ENCODE measurements at places on chromosomes 3 and 15.
A peak's percentile ranks its signal among the peaks of the same experiment; 100 is the strongest.

- DNase-seq = no peak
These were observed 207.0 kb downstream of the SUCLG2 start for GRCh38 chr3:67447393-67447792.

GRCh38 chr3:25870452-25870851 lies 80.6 kb downstream of the OXSM start:
- no peak for DNase-seq

GRCh38 chr15:32899126-32899596 lies 181.4 kb downstream of the GREM1 start:
- no peak for DNase-seq

GRCh38 chr15:58839485-58839884 lies 68.4 kb downstream of the MINDY2 start:
- no peak for DNase-seq

DNA sequence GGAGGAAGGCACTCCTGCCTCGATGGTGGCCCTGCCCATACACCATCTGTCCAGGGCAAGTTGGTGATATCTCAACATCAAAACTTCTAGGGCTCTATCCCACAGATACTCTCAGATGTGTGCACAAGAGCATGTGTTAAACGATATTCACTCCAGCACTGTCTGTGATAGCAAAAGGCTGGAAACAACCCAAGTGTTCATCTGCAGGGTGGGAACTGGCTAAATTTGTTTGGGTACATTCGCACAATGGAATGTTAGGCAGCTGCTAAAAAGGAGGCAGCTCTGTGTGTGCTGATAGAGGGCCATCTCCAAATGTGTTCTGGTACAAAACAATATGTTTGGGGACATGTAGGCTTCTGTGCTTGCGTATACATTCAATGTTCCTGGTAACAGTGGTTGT lies 19.8 kb downstream of the IGDCC4 start:
- no peak for DNase-seq

DNA sequence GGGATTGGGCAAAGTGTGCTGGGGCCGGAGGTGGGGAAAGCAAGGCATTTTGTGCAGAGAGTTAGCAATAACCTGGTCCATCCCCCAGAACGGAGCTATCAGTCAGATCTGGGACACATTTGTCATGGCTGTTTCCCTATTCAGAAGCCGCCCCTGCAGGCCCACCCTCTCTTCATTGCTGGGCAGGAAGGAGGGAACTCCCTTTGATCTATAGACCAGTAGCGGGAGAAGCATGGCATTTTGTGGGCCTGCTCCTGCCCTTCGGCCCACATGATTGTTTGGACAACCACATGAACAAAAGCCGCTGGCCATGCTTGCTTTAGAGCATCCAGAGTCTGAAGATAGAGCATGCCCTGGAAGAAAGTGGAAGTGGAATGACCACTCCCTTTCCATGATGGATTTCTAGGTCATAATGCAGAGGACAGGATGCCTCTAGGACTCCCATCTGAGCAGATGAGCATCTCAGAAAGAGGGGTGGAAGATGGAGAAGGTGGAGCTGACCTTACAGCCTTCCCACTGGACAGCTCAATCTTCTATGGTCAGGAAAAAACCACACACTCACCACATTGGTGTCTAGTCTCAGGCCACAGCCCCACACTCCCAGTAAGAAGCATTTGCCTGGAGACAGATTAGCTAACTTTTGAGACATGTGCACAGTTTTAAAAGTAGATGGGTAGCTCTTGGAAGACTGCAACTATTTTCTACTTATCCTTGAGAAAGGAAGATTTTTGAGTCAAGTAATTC lies 11.9 kb upstream of the LRTM1 start:
- DNase-seq = no peak

GRCh38 chr15:72859017-72859756 lies 75.6 kb upstream of the ADPGK start:
- no peak for DNase-seq

GRCh38 chr3:154040283-154040682 lies 80.9 kb upstream of the ARHGEF26 start:
- no peak for DNase-seq

- no peak for DNase-seq
These were observed 23.0 kb downstream of the CPN2 start for GRCh38 chr3:194328053-194328657.

DNA sequence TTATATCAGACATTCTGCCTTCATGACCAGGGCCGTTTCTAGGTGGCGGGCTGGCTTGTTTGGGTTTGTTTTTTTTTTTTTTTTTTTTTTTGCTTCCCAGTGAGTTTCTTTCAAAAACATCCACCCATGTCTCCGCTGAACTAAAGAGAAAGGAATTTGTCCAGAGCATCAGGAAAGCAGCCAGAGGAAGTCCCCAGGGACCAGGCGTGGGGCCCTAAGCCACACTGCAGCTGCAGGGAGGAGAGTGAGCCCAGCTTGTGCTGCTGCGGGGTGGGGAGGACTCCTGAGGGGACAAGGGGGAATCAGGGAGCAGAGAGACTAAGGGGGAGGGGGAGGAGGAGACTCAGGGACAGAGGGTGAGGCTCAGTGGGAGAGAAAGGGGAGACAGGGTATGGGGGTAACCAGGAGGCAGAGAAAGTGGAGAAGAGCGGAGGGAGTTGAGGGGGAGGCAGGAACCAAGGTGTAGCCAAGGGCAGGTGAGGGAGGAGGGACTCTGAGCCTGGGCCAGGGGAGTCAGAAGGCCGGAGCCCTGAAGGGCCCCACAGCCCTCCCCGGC lies 49.5 kb downstream of the CYP11A1 start:
- peak; percentile 95 for DNase-seq

DNA sequence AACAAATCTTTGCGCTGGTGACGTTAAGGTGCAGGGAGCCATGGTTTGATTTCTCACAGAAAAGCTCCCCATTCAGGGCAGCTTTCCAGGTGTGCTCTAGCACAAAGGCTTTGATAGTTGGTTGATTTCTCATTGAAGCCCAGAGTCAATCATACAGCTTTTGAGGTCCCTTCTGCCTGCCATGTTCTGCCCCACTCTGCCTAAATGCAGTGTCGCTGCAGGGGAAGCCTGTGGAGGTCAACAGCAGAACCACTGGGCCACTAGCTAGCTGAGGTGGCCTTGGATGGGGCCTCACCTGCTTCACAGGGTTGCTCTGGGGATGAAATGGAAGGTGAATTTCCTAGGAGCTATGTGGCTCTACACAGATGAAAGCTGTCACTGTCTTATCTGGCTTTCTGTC lies 278.3 kb downstream of the TLE3 start:
- peak; percentile 28 for DNase-seq

- no peak for DNase-seq
These were observed 14.9 kb downstream of the LIPH start for GRCh38 chr3:185537369-185537970.

DNA sequence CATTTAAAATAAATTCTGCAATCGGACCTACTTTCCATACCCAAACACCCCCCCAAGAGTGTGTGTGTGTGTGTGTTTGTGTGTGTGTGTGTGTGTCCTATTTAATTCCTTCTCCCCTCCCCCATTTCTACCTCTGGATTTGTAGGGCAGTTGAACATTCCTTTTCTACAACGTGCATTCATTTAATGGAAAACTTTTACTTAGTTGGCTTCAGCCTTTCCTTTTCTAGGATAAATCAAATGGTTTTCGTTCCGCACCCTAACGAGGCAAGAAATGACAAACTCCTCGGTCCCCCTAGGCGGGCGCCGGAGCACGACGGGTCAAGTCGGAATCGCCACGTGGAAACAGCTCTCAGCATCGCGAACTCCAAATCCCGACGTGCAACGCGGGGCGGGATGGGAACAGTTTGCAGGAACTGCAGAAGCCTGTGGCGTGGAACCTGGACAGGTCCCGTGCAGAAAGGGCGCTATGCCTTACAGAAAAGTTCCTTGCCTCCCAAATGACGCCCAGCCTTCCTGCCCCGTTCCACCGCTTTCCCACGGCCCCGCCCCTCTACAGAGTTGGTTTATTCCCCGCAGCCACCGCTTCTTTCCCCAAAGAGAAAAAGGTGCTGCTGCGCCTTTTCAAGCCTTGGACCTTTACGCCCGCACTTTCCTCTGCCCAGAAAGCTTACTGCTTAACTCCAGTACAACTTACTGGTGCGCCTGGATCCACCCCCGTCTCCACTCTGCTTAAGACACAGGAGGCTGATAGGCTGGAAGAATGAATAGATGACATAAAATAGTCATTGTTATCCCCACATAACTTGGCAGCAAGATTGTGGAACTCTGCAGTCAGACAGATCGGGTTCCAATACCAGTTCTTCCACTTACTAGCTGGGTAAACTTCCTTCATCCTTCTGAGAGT lies 1.1 kb upstream of the EIF2B5 start:
- peak; percentile 95 for DNase-seq

DNA sequence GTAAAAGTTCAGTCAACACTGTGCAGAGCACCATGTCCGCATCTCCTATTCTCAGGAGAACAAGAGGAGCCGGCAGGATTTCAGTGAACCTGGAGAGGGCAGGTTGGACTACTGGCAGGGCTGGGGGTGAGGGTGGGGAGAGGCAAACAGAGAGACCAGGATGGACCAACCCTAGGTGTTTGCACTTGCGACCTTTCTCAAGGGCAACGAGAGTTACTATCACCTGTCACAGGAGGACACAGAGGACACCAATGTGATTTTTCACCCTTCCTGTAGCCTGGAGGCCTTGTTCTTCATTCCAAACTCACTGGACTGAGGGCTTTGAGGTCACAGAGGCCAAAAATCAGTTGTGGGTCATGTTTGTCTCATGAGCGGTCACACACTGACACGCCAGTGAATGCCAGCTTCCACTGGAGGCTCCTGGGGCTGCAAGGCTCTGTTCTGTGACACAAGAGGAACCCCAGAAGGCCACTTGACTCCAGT lies 89.5 kb downstream of the CPN2 start:
- DNase-seq = no peak

DNA sequence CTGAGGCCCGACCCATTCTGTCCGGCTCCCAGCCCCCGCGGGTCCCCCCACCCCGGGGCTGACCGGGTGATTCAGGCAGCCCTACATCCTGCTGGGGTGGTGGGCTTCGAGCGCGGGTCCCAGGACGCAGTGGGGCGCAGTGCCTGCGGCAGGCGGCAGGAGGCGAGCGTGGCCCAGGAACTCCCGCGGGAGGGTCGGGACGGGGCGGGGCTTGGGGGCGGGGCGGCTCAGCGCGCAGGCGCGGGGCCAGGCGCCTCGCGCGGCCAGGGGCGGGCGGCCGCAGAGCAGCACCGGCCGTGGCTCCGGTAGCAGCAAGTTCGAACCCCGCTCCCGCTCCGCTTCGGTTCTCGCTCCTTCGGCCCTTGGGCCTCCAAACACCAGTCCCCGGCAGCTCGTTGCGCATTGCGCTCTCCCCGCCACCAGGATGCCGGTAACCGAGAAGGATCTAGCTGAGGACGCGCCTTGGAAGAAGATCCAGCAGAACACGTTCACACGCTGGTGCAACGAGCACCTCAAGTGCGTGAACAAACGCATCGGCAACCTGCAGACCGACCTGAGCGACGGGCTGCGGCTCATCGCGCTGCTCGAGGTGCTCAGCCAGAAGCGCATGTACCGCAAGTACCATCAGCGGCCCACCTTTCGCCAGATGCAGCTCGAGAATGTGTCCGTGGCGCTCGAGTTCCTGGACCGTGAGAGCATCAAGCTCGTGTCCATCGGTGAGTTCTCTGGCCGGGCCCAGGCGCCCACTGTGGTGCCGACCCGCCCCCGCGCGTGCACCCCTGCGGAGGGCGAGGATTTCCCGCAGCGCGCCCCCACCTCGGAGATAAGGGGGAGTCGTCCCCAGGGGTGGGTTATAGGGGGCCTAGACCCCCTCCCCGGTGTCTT lies at the start of gene FLNB:
Gene FLNB (plus strand): TSS at position 282 of the 885 bp plus-strand sequence. CDS start 143 bp downstream, at position 425.
- DNase-seq = peak; percentile 90

DNA sequence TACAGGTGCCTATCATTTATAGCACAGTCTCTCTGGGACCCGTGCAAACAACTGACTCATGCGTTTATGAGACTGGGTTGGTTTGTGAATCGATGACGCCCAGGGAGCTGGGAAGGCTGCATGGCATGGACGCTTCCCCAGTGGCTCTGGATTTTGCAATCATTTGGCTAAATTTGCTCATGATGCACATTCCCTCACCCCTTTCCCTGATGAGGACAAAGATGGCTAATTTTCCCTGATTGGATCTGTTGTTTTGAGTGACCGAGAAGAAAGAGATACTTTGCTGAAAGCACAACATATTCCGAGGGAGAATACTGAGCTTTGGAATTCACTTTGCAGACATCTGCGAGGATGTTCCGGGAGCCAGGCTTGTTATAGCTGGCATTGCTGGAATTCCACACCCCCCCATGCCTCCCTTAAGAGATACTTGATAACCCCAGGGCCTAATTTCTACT lies 51.1 kb downstream of the CGNL1 start:
- peak; percentile 86 for DNase-seq

DNA sequence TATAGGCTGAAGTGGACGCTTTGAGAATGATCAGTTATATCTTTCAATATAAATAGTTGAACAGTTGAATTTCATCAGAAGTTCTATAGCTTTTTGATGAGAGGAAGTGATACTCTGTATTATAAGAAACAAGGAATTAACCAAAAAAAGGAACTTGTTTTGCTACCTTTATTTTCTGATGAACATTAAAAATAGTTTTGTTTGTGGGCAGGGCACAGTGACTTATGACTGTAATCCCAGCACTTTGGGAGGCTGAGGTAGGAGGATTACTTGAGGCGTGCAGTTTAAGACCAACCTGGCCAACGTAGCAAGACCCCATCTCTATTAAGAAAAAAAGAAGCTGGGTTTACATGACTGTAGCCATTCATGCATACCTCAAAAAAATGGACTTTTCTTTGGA lies 16.7 kb downstream of the BLOC1S6 start:
- no peak for DNase-seq

DNA sequence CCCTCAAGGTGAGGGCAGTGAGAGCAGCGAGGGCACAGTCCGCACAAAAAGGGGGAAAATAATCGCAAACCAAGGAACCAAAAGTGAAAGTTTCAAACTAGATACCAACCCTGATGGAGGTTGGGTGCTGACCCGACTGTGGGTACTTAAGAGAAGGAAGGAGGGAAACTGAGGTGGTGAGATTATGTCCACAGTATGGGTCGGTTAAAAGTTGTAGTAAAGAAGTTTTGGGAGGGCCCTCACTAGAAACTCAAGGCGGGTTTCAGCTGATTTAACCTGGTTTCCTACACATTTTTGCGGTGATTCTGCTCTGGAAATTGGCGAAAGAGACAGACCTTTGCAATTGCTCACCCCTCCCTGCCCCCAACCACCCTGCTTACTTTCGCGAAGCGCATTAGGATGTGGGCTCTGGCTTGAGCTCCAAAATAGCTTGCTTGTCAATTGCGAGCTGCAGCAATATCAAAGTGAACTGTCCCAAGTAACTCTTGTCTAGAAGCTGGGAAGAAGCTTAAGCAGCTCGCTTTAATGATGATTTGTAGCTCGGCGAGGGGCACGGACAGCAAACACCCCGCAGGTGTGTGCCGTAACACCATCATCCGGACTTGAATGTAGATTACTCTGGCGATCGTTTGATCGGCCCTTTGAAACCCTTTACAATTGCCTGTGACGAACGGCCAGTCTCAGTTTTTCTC lies 15.8 kb downstream of the SOX2 start:
- no peak for DNase-seq

GRCh38 chr3:113005611-113006010 lies 14.8 kb downstream of the GTPBP8 start:
- no peak for DNase-seq

GRCh38 chr15:101059381-101060341 lies 140.5 kb downstream of the LRRK1 start:
- DNase-seq = no peak

GRCh38 chr3:27509376-27509775 lies 25.2 kb upstream of the SLC4A7 start:
- DNase-seq = no peak

Measured in posterior vena cava (tissue), 2 donors.